HepG2 (cell line): ENCODE measurements at places on chromosomes 16 and 17. TPM values are rescaled to one million over a fixed set of nuclear protein-coding genes. Genes with fewer than 3 reads are reported as not detected.

DNA sequence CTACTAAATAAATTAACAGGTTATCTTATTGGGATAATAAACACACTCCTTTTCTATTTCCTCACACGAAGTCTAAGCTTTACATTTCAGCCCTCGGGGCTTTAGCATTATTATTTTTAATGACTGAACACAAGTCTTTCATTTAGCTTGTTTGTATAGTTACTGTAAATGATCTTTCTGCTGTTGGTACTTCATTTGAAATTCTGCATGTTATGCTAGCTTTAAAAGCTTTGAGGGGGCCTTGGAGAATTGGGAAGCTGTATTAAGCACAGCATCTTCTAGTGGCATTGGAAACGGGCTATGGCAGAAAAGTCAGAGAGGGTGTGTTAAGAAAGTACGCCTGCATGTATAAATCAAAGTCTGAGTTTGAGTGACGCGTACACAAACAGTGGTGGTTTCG is 243.7 kb downstream of the FTO start:
- DNase-seq = no peak

KRTAP9-4 gene
- not detected in 2 replicates for total RNA-seq

- peak; percentile 91 for DNase-seq
Observed at GRCh38 chr16:87850009-87851006, 19.0 kb downstream of the SLC7A5 start.

TBC1D3H gene
- 0.09 TPM in 1 of 2 replicates, not detected in the other for total RNA-seq

TMEM235 gene
- not detected in 2 replicates for total RNA-seq

TP53TG3F gene
- not detected in 2 replicates for total RNA-seq

- peak; percentile 39 for DNase-seq
Observed at GRCh38 chr17:42180922-42181850, at the start of gene KCNH4. Gene KCNH4 (minus strand): TSS chr17:42181142. CDS start chr17:42180945, 197 bp downstream.

DNA sequence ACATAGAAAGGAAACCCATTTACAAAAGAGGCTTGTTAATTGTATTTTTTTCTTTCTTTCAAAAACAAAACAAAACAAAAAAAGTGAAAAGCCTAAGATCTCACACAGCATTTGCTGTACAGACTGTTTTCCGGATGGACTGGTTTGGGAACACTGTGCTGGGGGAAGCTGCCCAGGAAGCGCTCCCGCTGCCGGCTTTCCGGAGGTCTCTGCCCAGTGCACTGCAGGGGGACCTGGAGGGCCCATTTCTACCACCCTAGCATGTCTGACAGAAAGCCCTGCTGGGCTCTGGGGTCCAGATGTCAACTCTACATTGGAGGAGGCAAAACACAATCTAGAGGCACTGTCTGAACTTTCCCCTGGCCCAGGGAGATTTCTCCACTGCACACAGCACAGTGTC is 26.3 kb upstream of the CLEC18B start:
- DNase-seq = no peak

- DNase-seq = no peak
Observed at GRCh38 chr16:88084881-88085280, 133.6 kb downstream of the BANP start.

DNA sequence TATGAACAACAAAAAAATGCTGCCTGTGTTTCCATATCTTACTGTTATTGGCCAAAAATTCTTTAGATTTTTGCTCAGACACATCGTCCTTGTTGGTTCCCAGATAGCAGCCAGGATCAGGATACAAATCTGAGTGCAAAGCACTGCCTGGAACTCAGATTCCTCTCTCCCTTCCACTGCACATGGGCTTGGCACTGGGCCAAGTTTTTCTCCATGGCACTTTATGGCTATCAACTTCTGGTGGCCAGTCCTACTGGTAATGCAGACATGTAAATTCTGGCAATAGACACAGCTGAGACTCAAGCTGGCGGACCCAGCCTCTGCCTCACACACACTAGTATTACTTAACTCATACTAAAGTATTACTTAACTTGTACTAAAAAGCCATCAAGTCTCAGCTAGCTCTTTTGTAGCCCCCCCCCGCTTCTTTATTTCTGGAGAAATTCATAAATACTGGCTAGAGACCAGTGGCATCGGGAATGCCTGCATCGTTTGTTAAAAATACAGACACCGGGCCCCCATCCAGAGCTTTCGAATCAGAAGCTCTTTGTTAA is 181.2 kb upstream of the COX10 start:
- DNase-seq = no peak

- DNase-seq = peak; percentile 68
Observed at GRCh38 chr16:74607310-74607961, 522 bp upstream of the GLG1 start.

DNA sequence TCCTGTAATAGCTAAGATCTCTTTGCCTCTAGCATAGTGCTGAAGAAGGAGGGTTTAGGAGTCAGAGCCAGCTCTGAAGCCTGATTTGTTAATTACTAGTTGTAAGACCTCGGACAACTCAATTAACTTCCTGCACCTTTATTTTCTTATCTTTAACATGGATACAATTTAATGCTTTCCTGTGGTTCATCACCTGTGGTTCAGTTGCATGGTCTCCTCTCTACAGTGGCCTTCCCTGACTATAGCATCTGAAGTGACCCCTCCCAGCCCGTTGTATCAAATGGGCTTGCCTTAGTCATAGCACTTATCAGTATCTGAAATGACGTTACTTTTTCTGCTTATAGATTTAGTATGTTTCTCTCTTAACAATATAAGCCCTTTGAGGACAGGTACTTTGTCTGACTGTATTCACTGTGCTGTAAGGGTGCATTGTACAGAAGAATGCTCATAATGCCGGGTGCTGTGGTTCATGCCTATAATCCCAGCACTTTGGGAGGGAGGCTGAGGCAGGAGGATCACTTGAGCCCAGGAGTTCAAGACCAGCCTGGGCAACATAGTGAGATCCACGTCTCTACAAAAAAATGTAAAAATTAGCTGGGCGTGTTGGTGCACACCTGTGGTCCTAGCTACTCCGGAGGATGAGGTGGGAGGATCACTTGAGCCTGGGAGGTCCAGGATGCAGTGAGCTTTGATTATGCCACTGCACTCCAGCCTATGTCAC is 2.6 kb upstream of the NDE1 start:
- no peak for DNase-seq

- no peak for DNase-seq
Observed at GRCh38 chr16:79053577-79053976, 547.0 kb downstream of the MAF start.

PRR35 gene
- 0.07 TPM in 1 of 2 replicates, not detected in the other for total RNA-seq

DNA sequence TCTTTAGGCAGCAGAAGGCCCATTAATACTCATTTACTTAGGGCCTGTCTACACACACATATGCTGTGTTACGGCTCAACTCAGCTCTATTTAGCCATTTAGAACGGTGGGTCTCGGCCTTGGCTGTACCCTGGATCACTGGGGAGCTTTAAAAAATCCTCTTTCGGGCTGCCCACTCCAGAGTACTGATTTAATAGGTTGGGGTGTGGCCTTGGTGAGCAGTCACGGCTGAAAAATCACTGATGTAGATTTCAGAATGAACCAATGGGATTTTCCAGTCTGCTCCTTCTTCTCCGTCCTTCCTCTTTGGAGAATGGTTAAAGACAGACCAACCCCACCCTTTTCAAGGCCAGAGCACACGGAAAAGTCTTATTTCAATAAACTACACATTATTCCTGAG is 223.5 kb downstream of the CCDC182 start:
- DNase-seq = no peak

GRCh38 chr16:68866933-68867332 is 23.6 kb downstream of the TANGO6 start:
- no peak for DNase-seq

DNA sequence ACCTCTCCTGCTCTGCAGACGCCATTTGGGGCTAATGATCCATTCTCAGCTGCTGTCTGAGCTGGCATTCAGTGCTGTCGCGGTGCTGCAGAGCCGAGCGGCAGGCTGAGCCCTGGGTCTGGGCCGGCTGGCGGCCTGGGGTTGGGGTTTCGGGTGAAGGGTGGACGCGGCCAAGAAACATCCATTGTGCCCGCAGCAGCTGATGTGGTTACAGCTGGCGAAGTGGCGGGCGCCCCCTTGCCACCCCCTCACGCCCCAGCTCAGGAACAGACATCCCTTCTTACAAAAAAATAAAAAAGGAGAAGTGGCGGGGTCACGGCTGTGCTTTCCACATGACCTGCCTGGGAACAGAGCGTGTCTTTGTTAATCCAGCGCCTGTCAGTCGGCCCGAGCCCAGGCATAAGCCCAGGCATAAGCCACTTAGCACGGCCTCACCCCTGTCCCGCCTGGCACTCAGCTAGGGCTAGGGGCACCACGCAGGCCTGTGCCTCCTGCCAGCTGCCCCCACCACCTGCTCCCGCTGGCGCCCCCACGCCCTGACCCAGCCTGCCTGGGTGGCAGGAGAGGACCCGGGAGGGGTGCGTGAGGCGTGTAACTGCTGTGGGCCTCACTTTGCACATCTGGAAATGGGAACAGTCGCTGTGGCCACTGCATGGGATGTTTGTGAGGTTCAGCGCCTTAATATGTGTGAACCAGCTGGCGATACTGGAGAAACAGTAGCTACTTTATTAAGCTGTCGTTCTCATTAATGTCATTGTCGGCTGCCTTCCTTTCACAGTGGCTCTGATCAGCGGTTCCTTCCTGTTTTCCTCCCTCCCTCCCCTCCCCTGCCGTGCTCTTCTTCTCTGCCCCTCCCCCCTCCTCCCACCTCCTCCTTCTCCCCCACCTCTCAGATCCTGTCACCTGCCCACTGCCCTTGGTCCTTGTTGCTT is 197.7 kb upstream of the CIBAR2 start:
- peak; percentile 34 for DNase-seq

RGS9 gene
- 0.44 and 0.66 TPM in 2 replicates for total RNA-seq

DNA sequence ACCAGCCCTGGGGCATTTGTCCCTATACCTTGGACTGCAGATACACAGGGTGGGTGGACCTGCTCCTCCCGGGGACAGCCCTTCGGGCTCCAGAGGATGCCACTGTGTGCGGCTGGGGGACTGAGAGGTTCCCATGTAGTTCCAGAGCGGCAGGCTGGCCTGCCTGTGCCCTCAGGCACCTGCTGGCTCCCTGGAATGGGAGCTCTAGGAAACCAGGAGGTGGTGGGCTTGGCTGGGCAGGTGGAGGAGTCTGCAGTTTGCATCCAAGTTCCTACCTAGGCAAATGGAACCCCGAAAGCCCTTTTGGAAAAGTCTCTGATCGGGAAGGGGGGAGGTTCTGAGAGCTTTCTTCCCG is 982 bp downstream of the DBNDD1 start:
- no peak for DNase-seq

GRCh38 chr17:81509207-81509971 is 3.2 kb downstream of the ACTG1 start:
- peak; percentile 63 for DNase-seq

- no peak for DNase-seq
Observed at GRCh38 chr16:89491974-89492687, 1.8 kb upstream of the ANKRD11 start.
